Activated CD4-positive, alpha-beta T cell treated with anti-CD3 and anti-CD28 coated beads for 24 hours (primary cell): ENCODE measurements at places on chromosomes 11 and 22.
A peak's percentile ranks its signal among the peaks of the same experiment; 100 is the strongest.

- no peak for DNase-seq
Observed at GRCh38 chr11:47955061-47955755, 25.2 kb upstream of the PTPRJ start.

DNA sequence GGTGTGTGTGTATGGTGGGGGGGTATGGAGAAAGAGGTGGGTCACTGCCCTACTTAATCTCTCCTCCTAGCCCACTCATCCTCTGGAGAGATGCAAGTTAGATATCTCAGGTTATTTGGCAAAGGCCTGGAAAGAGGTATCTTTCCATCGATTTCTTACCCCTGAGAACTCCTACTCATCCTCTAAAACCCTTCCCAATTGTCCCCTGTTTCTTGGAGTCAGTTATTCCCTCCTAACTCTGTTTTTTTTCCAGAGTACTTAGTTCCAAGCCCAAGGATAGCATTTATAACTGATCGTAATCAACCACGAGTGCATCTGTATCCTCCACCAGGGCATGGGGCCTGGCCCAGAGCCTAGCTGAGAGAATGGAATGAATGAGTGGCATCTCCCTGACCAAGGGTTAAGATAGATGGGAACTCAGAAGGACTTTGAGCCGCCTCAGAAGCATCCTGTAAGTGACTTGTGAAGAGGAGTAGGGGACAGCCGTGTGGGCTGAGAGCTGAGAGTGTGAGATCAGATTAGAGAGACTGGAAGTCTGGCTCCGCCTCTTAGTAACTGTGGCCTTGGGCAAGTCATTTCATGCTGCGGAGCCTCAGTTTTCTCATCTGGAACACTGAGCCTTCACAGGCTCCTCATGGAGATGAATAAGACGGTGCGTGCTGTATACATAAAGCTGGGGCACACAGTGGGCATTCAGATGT lies 16.2 kb downstream of the CD6 start:
- no peak for DNase-seq

DNA sequence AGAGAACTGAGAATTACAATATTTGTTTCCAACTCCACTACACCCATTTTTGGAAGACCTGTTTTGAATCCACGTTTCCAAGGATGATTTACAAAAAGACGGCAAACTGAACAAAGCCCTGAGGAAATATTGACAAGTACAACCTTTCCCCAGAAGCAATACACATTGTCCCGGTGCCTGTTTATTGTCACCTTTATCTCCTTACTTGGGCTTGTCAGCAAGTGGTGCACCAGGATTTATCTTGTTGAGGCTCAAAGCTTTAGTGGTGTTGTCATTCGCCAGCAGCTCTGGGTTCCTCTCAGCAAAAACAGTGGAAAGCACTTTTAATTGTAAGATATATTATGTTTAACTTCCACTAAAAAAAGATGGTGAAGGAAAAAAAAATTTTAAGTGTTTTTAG lies 1191.9 kb upstream of the TENM4 start:
- DNase-seq = no peak

GRCh38 chr11:62885137-62885750 lies 4.5 kb downstream of the SLC3A2 start:
- DNase-seq = no peak

DNA sequence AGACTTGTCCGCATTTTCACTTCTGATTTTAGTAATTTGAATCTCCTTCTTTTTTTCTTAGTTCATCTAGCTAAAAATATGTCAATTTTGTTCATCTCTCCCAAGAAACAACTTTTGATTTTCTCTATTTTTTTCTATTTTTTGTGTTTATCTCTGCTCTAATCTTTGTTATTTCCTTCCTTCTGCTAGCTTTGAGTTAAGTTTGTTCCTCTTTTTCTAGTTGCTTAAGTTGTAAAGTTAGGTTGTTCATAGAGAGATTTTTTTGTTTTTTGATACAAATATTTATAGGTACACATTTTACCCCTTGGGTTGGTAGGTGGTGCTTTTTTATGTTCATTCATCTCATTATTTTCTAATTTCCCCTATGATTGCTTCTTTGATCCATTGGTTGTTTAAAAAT lies 22.1 kb upstream of the XKR3 start:
- no peak for DNase-seq

DNA sequence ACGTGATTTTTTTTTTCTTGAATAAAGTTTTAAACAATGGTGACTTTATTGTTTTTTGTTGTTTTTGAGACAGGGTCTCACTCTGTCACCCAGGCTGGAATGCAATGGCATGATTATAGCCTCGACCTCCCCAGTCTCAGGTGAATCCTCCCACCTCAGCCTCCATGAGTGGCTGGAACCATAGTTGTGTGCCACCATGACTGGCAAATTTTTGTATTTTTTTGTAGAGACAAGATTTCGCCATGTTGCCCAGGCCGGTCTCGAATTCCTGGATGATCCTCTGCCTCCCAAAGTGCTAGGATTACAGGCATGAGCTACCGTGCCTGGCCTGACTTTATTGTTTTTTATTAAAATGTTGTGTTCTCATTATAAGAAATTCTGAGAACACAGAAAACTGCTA lies 12.2 kb upstream of the CRYBB3 start:
- DNase-seq = no peak

- DNase-seq = peak; percentile 56
Observed at GRCh38 chr11:62545437-62546243, 966 bp downstream of the AHNAK start.

- DNase-seq = no peak
Observed at GRCh38 chr11:72782081-72782920, 11.5 kb downstream of the STARD10 start.

DNA sequence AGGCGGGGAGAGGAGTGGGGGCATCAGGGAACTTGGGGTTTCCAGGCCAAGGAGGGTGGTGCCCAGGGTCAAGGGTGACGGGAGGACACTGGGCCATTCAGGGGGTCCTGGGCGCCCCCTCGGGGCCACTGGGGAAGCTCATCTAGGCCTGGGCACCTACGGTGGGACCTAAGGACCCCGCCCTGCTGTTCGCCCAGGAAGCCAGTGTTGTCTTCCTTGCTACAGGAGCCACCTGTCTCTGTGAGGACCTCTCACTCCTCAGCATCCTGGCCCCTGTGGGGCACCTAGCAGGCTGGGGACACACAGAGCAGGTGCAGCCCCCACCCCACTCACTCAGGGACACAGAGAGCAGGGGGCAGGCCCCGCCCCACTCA lies 191.6 kb downstream of the IGLL1 start:
- no peak for DNase-seq

- no peak for DNase-seq
Observed at GRCh38 chr22:20226077-20226716, 41.9 kb downstream of the RTN4R start.

- peak; percentile 24 for DNase-seq
Observed at GRCh38 chr11:32090545-32091370, at the start of gene RCN1. RCN1 (plus strand) TSS chr11:32091074; CDS start chr11:32091197, 123 bp downstream.

GRCh38 chr11:78253797-78254196 lies 65.1 kb downstream of the USP35 start:
- no peak for DNase-seq

- no peak for DNase-seq
Observed at GRCh38 chr22:39514373-39514973, 5.9 kb upstream of the ATF4 start.

- no peak for DNase-seq
Observed at GRCh38 chr22:46941968-46942798, 179.7 kb downstream of the TBC1D22A start.

GRCh38 chr22:40603088-40603605 lies 33.4 kb downstream of the MRTFA start:
- no peak for DNase-seq

DNA sequence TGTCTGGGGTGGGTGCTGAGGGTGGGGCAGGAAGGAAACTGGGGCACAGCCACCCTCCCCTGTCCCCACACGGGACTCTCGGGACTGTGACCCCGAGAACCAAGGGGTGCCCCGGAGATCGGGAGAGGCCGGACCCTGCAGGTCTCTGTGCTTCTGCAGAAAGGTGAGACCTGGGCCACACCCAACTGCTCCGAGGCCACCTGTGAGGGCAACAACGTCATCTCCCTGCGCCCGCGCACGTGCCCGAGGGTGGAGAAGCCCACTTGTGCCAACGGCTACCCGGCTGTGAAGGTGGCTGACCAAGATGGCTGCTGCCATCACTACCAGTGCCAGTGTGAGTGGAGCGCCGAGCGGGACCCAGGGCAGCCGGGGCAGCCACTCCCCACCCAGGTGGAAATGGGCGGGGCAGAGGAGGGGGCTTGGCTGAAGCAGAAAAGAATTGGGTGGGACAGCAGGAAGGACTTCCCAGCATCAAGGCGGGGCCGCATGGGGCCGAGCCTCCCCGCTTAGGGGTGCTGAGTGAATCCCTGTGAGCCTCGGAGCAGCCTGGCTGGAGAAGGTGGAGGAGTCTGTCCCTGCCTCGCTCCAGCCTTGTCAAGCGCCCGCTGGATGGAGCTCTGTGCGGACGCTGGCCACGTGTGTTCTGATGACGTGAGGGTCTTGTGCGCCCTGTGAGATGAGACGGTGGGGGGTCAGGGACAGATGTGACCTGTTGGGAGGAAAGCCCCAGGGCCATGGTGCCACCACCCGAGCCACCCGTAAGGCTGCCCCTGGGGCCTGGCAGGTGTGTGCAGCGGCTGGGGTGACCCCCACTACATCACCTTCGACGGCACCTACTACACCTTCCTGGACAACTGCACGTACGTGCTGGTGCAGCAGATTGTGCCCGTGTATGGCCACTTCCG lies 29.3 kb upstream of the MUC5B start:
- DNase-seq = no peak

DNA sequence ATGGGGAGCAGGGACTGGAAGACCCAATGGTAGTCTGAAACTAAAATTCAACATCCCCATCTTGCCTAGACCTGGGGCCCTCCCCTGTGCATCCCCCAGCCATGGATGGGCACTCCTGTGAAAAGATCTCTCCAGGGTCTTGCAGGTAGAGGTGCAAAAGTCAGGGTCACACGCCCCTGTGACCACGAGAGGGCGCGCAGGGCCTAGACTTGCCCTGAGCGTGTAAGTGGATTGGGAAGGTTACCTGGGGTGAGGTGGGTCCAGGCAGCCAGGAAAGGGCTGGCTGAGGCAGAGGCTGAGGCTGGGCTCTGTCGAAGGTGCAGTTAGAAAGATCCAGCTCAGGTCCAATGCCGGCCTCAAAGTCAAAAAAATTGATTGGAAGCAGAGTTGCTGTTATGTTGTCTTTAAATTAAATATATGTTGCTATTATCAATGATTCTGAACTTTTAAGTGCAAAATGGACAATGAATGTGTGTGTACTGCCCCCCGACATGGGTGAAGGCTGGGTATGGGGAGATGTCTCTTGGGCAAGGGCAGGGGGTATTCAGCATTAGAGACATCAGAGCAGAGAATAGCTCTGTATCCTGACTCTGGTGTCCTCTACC lies 4.8 kb upstream of the POU2F3 start:
- peak; percentile 54 for DNase-seq

GRCh38 chr11:10762185-10762584 lies 11.1 kb downstream of the CTR9 start:
- no peak for DNase-seq

DNA sequence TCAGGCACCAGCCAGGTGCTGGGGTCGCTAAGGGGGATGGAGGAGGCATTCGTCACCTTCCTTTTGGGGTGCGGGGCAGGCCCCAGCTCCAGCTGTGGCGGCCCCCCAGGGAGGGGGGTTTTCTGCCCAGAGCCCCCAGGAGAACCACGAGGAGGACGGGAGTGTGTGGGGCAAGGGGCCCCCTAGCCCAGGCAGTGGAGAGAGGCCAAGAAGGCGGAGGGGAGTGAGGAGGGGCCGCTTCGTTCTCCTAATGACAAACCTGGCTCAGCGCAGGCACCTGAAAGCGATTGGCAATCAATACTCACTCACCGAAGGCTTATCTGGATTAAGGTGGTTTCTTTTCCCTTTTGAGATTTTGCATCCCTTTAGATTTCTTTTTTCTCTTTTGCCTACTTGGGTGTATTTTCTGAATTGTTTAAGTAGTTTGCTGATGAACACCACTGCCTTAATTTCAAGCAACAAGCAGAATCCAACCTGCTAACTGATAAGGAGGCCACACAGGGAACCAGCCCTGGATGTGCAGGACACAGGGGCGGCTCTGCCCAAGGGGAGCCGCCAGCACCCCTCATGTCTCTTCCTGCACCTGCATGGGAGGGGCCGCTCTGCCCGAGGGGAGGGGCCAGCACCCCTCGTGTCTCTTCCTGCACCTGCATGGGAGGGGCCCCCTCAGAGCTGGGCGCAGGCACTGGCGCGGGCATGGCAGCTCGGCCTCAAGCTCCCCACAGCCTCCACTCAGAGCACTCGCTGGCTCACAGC lies 122.3 kb downstream of the BRD1 start:
- DNase-seq = no peak

DNA sequence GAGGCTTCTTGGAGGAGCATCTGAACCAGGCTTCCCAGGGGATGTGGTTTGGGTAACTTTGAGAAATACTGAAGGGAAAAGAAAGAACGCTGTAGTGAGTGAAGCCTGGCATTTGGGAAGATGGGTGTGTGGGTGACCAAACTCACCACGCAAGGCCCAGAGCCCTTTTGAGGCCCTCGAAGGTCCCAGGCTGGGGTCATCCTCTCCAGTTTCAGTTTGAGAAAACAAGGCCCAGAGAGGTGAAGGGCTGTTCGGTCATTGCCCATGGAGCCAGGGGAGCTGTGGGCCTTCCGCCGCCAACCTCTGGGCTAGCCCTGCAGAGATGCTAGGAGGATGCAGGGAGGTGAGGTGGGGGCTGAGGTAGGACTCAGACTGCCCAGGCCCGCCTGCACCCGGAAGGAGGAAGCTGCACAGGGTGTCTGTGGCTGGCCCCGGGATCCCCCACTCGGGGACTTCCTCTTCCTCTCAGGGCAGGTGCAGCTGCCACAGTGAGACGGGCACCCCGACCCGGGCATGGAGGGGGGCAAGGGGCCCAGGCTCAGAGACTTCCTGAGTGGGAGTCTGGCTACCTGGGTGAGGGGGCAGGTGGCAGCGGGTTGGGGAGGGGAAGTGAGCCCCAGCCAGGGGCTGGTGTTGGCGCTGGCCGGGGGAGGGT lies at the start of gene CCDC88B:
TSS of gene CCDC88B (plus strand) at position 451 of the 655 bp plus-strand sequence. CDS start at position 514, 63 bp downstream.
- peak; percentile 64 for DNase-seq

DNA sequence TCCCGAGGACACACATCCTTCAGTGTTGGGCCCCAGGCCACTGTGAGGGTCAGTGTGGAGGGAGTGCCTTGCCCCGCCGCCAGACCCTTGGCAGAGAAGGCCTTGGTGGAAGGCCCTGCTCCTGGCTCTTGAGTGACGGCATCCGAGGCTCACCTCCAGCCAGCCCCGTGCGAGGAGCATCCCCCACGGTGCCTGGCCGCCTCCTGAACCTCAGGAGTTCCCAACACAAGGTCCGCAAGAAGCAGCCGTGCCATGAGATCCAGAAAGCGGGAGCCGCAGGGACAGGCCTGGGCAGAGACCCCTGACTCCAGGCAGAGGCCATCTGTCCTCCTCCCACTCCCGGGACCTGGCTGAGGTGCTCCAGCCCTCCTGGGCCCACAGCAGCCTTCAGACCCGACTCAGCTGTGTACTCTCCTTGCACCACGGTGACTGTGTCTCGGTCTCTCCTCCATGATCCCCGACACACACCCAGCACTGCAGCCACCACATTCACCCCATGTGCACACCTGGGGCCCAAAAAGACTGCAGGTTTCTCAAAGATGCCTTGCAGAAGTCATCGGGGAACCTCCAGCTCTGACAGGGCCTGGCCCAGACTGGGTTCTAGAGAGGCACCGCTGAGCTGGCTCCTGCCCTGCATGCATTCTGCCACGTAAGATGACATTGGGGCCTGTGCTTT lies 870.2 kb downstream of the BRD1 start:
- DNase-seq = no peak

GRCh38 chr22:42906605-42907348 lies 49.7 kb upstream of the ARFGAP3 start:
- DNase-seq = no peak

GRCh38 chr11:130710497-130711012 lies 205.7 kb downstream of the SNX19 start:
- no peak for DNase-seq
